ENCODE measurements at places on chromosomes 13 and 19.

DNA sequence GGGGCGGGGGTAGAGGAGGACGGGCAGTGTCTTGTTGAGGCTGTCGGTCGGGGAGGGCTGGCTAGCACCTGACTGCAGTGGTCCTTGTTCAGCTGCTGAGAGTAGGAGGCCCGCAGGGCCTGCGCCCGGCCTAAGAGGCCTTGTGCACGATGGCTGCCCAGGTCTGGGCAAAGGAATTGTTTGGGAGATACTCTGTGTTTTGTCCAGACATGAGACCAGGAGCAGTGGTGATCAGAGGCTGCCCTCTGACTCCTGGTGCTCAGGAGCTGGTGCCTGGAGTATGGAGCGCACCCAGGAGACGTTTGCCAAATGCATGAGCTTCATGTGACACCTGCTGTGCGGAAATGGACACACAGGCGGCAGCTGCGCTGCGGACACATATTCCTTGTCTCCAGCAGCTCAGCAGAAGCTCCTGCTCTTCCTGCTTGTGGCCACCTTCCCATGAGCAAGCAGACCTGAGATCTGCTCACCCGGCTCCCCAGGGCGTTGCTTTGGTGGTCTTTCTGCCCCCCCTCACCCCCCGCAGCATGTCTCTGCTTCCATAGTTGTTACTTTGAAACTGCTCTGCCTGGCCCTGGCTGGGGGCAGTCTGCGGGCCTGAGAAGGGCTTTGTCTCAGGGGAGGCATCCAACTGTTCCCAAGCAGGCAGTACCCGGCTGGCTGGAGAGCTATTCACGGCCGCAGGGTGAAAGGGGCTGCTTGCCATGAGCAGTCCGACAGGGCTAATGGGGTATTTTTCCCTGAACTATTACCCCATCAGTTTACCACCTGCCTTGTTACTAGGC is 163.9 kb downstream of the TEX29 start:
- DNase-seq = no peak

DNA sequence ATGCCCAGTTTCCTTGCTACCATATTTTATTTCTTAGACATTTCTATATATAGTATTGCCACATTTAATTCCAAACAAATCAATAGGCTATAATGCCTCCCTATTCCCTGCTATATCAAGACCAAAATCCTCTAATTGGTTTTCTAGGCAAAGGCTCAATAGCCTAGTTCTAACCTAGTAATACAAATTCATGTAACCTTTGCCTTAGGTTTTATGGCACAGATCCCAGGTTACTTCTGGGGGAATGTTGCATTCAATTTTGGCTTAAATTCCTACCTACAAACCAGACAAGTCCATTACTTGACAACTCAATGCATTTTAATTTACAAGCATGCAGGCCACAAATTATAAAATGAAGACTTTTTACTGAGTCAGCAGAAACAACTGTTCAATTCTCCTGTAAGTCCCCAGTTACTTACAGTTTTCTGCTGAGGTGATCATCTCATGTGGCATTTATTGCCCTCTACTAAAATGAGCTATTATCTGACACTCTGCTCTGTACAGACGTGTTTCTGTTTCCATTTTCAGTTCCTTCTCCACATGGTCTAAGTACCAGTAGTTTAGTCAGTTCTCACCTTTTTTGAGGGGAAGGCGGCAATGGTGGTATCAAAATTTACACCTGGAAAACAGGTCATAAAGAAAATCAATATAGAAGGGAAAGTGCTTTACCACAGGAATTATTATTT is 11.7 kb downstream of the KCNRG start:
- no peak for DNase-seq

GRCh38 chr13:51243832-51244231 is 21.6 kb downstream of the FAM124A start:
- DNase-seq = no peak

DNA sequence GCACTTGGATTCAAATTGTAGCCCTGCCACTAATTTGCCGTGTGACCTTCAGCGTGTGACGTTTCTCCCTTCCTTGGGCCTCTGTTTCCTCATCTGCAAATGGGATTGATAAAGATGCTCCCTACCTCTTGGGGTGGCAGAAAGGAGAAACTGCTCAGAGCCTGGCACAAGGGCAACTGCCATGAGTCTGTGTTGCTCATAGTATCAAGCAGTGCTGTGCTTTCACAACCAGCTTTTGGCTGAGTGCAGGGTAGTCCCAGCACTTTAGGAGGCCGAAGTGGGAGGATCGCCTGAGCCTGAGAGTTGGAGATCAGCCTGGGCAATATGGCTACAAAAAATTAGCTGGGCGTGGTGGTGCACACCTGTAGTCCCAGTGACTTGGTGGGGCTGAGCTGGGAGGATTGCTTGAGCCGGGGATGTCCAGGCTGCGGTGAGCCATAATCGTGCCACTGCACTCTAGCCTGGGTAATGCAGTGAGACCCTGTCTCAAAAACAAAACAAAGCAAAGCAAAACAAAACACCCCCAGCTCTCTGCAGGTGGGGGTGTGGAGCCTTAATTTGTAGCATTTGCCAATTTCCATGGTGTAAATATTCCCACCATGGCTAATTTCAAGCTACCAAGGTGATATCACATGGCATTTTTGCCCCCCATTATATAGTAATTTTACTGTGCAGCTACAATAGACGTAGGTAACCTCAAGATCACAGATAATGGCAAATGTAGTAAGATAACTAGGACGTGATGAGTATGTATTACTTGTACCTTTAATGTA is 1.6 kb upstream of the MARK4 start:
- no peak for DNase-seq

- DNase-seq = no peak
These were observed 1.8 kb upstream of the NEK5 start for GRCh38 chr13:52130641-52131040.

DNA sequence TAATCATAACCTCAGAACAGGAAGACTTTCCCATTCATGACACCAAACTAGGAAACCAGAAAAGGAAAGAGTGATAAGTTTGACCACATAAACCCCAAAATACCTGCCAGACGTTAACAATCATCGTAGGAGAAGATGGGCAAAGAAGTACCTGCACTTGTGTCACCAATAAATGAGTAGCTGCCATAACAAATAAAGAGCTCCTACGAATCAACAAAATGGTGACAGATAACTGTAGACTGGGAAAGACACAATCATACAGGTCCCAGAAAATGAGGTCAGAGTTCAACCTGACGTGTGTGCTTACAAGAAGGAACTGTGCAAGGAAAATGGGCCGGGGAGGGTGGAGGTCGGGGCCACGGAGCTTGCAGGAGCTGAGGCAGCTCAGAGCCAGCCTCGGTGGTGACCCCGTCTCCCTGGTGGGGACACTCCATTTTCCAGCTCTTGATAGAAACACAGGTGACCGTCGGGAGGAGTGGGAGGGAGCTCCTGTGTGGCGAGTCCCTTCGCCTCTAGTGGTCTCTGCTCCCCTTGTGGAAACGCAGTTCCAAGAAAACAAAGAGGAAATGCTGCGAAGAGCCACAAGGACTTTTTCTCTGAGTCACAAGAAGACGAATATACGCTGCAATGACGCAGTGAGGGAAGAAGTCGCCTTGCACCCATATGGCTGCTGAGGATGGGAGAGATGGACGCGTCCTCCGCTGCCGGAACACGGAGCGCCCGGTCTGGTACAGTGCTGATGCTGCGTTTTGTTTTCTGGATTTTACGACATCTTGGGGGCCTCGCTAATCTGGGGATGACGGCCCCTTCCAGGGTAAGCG is 9.5 kb downstream of the PIP5K1C start:
- no peak for DNase-seq

DNA sequence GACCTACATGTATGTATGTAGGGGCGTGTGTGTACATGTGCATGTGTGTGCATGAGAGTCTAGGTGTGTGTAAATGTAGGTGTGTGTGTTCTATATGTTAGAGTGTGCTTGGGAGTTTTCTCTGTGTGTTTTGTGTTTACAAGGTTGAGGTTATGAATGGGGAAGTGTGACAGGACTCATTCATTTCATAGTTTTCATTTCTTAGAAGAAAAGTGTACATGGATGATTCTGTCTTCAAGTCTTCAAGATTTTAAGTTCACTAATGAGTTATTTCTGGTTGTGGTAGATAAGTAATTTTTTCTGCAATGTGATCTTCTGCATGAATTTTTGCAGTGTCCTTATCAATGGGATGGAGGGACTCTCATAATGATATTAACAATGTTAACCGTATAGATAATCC is 118.2 kb upstream of the SLC10A2 start:
- no peak for DNase-seq

DNA sequence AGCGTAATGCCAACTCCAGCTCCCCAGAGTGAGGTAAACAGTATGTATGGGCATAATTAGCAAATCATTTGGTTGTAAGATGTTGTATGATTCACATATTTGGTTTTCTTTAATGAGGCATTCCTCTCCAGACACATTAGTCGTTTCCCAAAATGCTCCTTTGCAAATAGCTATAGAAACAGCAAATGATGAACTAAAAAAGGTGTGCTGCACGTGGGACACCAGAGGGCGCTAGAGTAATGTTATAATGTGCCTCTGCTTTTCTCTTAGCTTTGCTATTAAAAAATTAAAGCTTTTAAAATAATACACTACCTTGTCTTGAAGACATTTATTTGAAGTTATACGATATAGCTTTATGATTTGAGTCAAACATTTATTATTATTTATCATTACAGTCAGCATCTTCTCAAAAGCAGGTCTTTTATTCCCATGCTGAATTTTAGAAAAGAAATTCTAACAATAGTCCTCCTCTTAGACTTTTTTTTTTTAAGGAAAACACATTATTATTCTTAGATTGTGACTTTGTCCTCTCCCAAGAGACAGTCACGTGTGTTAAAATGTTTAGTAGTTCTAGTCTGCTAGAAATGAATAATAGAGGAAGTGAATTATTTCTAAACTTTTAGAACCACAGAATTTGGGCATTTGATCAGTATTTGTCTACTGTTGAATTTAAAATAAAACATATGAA is 121.6 kb upstream of the FRY start:
- DNase-seq = no peak

Data from non-pigmented ciliary epithelial cell (primary cell).